Esophagus squamous epithelium (tissue), 5 donors: ENCODE measurements at places on chromosomes 1 and 21. TPM values are rescaled to one million over a fixed set of nuclear protein-coding genes. Genes with fewer than 3 reads are reported as not detected.

DNA sequence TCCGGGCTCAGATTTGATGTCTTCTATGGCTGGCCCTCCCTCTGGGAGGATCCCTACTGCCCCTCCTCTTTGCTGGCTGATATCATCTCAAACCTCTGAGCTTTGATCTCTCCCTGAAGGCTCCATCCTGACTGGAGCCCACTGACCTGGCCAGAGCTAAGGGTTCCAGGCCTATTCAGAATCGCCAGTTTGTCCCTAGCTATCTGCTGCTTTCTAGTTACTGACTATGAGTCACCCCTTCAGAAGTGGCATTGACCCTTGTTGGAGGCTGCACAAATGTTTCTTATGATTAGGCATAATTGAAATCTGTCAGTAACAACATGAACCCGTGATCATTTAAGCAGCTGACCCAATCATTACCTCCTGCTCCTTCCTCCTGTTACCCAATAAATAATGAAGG lies 87.1 kb downstream of the ABCA4 start:
- no peak for DNase-seq

- DNase-seq = no peak
These were observed 177.7 kb upstream of the HP1BP3 start for GRCh38 chr1:20964540-20965484.

- DNase-seq = no peak
These were observed 9.9 kb downstream of the HCRTR1 start for GRCh38 chr1:31627301-31627929.

DNA sequence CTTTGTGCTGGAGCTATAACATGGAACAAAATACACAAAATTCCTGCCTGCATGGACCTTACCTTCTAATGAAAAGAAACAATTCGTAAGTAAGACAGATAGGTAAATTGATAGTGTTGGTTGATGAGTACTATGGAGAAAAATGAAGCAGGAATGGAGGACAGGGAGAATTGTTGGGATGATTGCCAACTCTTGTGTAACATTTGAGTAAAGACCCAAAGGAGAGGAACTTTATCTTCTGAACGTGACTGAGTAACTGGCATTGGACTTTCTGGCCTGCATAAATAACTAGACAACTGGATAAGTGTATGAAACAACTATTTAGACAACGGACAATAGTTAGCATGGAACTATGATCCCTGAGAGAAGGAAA lies 6.8 kb upstream of the EFCAB14 start:
- no peak for DNase-seq

DNA sequence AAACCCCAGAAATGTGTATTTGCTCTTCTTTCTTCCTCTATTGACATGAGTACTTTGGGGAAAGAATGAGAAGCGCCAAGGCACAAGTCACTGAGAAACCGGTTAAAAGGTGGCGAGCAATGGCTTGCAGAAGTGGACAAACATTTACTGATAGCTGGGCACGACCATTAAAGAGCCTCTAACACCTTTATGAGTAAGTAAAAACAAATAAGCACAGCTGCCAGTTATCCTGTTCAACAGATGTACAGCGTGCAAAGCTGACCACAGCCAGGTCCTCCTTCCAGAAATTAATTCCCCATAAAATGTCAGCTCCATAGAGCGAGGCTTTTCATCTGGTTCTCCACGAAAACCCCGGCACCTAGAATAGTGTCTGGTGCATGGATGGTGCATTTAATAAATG lies 72.7 kb downstream of the CAPZB start:
- DNase-seq = no peak

- no peak for DNase-seq
These were observed 3.0 kb upstream of the RIT1 start for GRCh38 chr1:155913969-155914757.

- no peak for DNase-seq
These were observed at the start of gene TRPM2 for GRCh38 chr21:44353191-44353970. Gene TRPM2, plus strand, starts transcription at chr21:44353621. Its CDS starts 80 bp downstream, at chr21:44353701.

- DNase-seq = no peak
These were observed 124.6 kb upstream of the ZNF648 start for GRCh38 chr1:182185842-182186756.

DNA sequence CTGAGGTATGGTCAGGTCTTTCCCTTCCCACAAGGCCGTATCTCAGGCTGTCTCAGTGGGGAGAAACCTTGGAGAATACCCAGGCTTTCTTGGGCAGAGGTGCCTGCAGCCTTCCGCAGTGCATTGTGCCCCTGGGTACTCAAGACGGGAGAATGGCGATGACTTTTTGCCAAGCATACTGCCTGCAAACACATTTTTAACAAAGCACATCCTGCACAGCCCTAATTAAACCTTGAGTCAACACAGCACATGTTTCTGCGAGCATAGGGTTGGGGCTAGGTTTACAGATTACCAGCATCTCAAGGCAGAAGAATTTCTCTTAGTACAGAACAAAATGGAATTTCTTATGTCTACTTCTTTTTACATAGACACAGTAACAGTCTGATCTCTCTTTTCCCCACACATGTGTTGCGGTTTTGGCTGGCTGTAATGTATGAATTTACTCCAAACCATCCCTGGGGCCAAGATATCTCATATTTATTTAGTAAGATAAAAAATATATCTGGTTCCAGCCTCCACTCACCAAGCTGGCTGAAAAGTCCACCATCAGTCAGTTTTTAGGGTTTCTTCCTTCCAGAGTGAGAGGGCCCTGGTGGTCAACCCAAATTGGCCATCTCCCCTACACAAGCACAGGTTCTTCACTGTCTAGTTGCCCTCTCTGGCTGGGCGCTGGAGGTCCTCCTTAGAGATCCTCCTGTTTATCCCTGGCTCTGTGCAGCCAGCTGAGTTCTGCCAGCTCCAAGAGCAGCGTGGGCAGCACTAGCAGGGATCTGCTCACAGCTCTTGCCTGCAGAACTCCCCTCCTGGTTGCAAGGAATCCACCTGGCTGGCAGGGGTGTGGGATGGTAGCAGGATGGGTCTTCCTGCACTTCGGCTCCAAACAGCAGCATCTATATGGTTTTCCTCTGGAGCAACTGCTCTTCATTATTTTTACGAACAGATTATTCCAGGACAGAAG lies 2.6 kb downstream of the FAAH start:
- DNase-seq = no peak

DNA sequence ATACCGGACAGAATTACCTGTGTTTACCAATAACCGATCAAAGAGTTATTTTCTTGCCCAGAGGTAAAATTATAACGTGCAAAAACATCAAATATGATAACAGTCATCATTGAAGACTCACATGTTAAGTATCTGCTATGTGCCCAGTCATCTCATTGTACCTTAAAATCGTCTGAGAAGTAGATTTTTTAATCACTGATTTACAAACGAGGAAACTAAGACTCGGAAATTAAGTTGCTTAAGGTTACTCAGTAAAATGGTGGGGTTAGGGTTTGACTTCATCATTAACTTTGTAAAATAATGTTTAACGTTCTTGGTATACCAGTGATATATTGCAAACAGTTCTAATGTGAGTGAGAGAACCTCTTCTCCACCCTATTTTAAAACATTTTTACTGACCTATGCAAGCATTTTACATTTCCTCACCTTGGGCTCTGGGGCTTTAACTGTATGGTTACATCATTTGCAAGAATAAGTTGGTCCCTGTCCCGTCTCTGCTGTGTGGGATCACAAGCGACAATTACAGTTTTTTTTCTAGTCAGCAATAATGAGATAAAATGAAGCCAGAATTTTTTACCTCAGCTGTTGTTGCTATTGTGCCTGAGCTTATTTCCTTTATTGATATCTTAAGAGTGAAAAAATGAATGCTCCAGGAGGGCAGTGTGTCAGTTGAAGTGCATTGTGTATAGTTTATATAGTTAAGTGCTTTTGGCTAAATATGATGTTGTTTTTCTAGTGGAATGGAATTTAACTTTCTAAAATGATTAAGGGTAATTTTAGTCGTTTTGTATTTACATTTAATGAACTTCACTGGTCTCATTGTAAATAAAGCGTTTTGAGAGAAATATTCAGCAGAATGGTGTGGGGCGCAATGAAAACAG lies 2.7 kb downstream of the RPRD2 start:
- no peak for DNase-seq

GRCh38 chr1:6614019-6614928 lies 743 bp downstream of the PHF13 start:
- DNase-seq = no peak

- no peak for DNase-seq
These were observed 891.8 kb upstream of the NCAM2 start for GRCh38 chr21:20106368-20106767.

- no peak for DNase-seq
These were observed 482.2 kb downstream of the PTPRC start for GRCh38 chr1:199121047-199121446.

GRCh38 chr1:67556297-67556900 lies 126.2 kb upstream of the SERBP1 start:
- DNase-seq = no peak

DNA sequence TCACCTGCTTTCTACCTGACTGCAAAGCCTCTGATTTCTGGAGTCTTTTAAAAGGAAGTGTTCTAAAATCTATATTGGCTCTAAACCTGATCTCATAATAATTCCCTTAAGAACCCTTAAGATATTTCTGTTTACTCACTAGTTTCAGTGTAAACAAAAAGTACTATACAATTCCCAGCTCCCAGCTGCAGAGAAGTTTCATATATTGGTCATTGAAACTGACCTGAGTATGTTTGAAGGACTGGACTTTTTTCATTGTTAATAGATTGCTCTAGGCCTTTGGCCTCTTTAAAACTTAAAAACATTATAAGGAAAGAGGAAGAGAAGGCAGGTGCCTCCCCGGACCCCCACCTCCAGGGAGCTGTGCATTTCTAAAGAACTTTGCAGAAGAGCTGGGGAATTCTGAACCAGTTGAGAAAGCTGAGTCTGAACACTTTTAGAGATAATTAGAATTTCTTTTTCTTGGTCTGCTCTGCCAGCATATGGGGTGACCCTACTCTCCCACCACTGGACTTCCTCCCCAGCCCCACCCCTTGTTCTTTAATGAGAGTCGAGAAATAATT lies 23.7 kb downstream of the CLIC6 start:
- no peak for DNase-seq

DNA sequence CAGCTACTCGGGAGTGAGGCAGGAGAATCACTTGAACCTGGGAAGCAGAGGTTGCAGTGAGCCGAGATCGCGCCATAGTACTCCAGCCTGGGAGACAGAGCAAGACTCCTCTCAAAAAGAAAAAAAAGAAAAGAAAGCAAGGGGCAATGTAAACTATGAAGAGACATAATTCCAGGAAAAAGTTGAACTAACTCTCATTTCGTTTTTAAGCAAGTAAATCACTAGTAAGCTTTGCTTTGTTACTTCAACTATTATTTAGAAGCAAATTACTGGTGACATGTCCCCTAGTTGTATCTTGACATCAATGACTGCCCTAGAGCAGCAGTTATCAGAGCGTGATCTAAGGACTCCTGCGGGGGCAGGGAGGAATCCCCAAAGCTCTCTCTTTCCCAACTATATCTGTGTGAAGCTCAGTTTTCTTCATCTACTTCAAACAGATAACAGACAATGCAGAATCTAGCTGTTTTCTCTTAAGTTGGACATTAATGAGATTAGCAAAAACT lies 18.7 kb downstream of the CLSTN1 start:
- no peak for DNase-seq

DNA sequence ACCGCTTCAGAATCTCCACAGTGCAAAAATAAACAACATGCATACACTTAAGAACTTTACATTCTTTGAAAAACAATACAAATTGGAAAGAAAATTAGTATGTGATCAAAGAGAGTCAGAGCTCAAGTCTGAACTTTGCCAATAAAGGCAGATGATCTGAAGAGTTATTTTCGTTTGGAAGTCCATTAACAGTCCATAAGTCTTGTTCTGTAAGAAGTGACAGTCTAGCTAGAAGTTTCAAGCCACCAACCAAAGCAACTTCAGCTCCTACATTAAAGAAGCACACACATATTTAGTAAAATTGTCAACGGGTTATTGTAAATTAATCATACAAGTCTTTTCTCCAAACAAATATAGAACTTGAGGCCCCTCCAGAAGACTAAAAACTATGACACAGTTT lies 20.7 kb downstream of the ANGEL2 start:
- DNase-seq = no peak

DNA sequence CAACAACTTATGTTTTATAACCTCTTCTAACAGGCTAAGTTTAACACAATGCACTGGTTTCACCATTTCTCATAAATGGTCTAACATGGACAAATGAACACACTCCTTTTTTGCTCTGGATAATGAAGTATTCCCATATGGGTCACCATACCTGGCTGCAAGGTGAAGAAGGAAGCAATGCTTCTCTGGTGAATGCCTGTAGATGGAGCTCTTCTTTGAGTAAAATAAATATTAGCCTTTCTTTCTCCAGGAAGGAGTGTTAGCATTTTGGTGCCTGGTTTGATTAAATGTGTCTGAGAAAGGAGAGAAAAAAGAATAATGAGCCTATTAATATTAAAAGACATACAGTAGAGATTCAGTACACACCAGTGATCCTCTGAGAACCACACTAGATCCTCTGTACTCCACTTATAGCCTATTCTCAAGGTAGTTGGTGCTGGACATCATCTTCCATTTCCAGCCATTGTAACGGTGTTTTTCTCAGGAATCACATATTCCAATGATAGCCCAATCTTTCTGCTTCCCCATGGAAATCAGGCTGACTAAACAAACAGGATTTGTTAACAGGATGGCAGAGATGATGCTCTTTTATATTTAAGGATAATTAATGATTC lies 17.6 kb downstream of the MTFR1L start:
- DNase-seq = no peak

GRCh38 chr1:150210091-150210490 lies 25.8 kb downstream of the ANP32E start:
- no peak for DNase-seq

GRCh38 chr1:5949085-5949760 lies 43.0 kb downstream of the NPHP4 start:
- no peak for DNase-seq

DNA sequence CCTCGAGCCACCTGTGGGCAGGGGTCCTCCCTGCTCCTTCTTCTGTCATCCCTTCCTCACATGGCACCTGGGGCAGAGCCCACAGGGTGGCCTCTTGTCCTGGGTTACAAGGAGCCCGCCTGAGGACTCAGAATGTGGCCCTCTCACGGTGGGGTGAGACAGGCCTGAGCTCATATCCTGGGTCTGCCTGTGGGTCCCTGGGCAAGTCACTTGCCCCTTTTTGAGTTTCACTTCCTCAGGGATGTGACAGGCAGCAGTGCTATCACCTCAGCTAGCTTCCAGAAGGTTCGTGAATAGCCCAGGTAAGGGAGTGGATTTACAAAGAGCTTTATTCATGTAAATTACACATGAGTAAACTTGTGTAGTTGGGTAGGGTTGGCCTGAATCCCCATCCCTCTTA lies 33.5 kb downstream of the HTR6 start:
- no peak for DNase-seq

DCST1 gene
- not detected for total RNA-seq

RPE65 gene
- not detected for total RNA-seq

KCNJ9 gene
- not detected for total RNA-seq

RIPK4 gene
- total RNA-seq = 93.5 TPM

MYOG gene
- total RNA-seq = not detected

ZNF697 gene
- total RNA-seq = 0.34 TPM

ZCCHC17 gene
- 11.5 TPM for total RNA-seq

ACBD6 gene
- 26.6 TPM for total RNA-seq

KIAA1614 gene
- 0.66 TPM for total RNA-seq

ZNF648 gene
- total RNA-seq = under 0.01 TPM

BSND gene
- total RNA-seq = not detected

LMOD1 gene
- 12.8 TPM for total RNA-seq

FHAD1 gene
- total RNA-seq = not detected

SYTL1 gene
- total RNA-seq = 109 TPM

CORT gene
- 0.38 TPM for total RNA-seq

COL11A1 gene
- total RNA-seq = not detected

RAB13 gene
- 45.8 TPM for total RNA-seq

BARHL2 gene
- total RNA-seq = not detected

BACH1 gene
- total RNA-seq = 47.9 TPM

SAMD11 gene
- 0.57 TPM for total RNA-seq

IFI44L gene
- total RNA-seq = 1.7 TPM
